ENCODE measurements at places on chromosomes 7 and 10. TPM values are rescaled to one million over a fixed set of nuclear protein-coding genes. Genes with fewer than 3 reads are reported as not detected.

Gene FAM171A1
- 18.9 TPM for total RNA-seq

Gene ATAD1
- 39.9 TPM for total RNA-seq

Gene ANXA8L1
- 10.3 TPM for total RNA-seq

Gene NUDCD3
- total RNA-seq = 54.5 TPM

Gene PAPOLB
- total RNA-seq = under 0.01 TPM

Gene KMT2E
- total RNA-seq = 109 TPM

Gene TASOR2
- 91.9 TPM for total RNA-seq

Gene ZNF22
- total RNA-seq = 19.2 TPM

Gene GPR15LG
- total RNA-seq = not detected

Gene INTS1
- 93.8 TPM for total RNA-seq

Gene GPR141
- total RNA-seq = not detected

Gene CREB5
- 5.5 TPM for total RNA-seq

Gene ACTL6B
- not detected for total RNA-seq

Gene CAMK1D
- total RNA-seq = 5.7 TPM

Gene CFAP43
- total RNA-seq = not detected

Gene BUB3
- 271 TPM for total RNA-seq

Gene HNRNPA2B1
- total RNA-seq = 107 TPM

Gene ITGA8
- total RNA-seq = under 0.01 TPM

Gene ITPRIP
- 20.8 TPM for total RNA-seq

Gene C10orf105
- total RNA-seq = under 0.01 TPM

Gene OR2A42
- not detected for total RNA-seq

Gene FFAR4
- not detected for total RNA-seq

Gene FAM180A
- 0.22 TPM for total RNA-seq

Gene C10orf53
- total RNA-seq = not detected

Gene BBIP1
- 25.6 TPM for total RNA-seq

Gene POLR2J2
- 7.7 TPM for total RNA-seq

Gene CPA4
- total RNA-seq = 9.4 TPM

Gene FOXI2
- total RNA-seq = not detected

Gene PGAM1
- 274 TPM for total RNA-seq

Gene IKZF1
- not detected for total RNA-seq

Gene MCU
- total RNA-seq = 22.8 TPM

Gene OPN1SW
- total RNA-seq = not detected

Gene TDRD1
- total RNA-seq = not detected

Gene PLXDC2
- total RNA-seq = 4.6 TPM

Gene SEMA3D
- 1.3 TPM for total RNA-seq

Gene CTTNBP2
- not detected for total RNA-seq

Gene PTPN20
- total RNA-seq = 0.72 TPM

Gene PSAP
- 373 TPM for total RNA-seq

Gene LFNG
- total RNA-seq = 0.88 TPM

Gene PAX4
- total RNA-seq = not detected

Gene PBLD
- 4.9 TPM for total RNA-seq

Gene TUBAL3
- not detected for total RNA-seq

Gene DNAJB12
- 42.2 TPM for total RNA-seq

Gene SPDYE8
- not detected for total RNA-seq

Gene STN1
- total RNA-seq = 15.1 TPM

Gene C10orf62
- not detected for total RNA-seq

Gene AKR1B1
- 147 TPM for total RNA-seq

Gene CYP26C1
- not detected for total RNA-seq

Gene NEUROG3
- total RNA-seq = not detected

Gene RGR
- total RNA-seq = not detected

Gene RBM20
- under 0.01 TPM for total RNA-seq

Gene GOLGA7B
- total RNA-seq = not detected

Gene RADIL
- total RNA-seq = 1.8 TPM

Gene SH2B2
- total RNA-seq = 2.0 TPM

Gene NUTM2E
- not detected for total RNA-seq

Gene SCIN
- 3.6 TPM for total RNA-seq

Gene SPDYE18
- total RNA-seq = 0.44 TPM

Gene ADD3
- 102 TPM for total RNA-seq

All from placental pericyte (primary cell).